NCI-H446 (cell line): ENCODE measurements at places on chromosomes 2 and 18.

DNA sequence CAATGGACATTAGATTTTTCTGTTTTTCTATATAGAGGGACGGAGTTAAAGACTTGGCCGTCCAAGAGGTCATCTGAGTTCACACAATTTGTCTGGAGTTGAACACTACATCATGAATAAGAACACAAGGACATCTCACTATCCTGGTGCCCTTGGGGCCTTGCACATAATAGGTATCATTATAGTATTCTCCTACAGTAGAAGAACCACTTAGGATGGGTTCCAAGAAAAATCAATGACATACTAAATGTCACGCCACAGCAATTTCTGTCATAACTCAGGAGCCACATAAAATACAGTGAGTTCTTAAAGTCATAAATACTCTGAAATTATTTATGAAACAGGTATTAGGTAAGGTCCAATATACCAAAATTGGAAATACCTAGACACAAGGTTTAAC, 154.4 kb downstream of the NCKAP5 start:
- no peak for DNase-seq

- no peak for DNase-seq
These were observed 206.0 kb downstream of the ZNF521 start for GRCh38 chr18:25145731-25146511.

GRCh38 chr2:46521215-46521683, 41.9 kb downstream of the TMEM247 start:
- DNase-seq: peak; percentile 46

DNA sequence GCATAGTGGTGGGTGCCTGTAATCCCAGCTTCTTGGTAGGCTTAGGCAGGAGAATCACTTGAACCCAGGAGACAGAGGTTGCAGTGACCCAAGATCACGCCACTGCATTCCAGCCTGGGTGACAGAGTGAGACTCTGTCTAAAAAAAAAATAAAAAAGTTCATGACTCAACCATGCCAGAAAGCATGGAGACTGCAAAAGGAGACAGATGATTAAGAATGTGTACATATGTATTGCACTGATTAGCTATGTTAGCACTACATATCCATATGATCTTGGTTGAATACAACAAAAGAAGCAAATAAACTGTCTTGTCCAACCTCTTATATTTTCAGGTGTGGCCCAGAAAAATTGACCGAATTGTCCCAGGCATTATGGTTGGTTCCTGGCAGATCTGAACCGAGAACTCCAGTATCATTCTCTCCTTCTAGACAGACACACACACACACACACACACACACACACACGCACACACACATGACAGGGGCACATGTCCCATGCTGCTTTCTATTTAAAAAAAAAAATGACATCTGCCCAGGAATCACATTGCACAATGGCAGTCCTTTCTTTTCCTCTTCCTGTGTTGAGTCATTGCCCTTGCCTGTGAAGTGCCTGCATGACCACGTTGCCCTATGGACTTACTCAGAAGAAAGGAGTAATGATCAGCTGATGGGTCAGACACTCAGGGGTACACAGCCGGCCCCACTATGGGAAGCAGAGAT, 65.6 kb downstream of the MYCN start:
- no peak for DNase-seq

GRCh38 chr2:56889738-56890137, 705.9 kb downstream of the CCDC85A start:
- no peak for DNase-seq

- peak; percentile 21 for DNase-seq
These were observed 264.8 kb downstream of the KLHL29 start for GRCh38 chr2:23649819-23650218.

DNA sequence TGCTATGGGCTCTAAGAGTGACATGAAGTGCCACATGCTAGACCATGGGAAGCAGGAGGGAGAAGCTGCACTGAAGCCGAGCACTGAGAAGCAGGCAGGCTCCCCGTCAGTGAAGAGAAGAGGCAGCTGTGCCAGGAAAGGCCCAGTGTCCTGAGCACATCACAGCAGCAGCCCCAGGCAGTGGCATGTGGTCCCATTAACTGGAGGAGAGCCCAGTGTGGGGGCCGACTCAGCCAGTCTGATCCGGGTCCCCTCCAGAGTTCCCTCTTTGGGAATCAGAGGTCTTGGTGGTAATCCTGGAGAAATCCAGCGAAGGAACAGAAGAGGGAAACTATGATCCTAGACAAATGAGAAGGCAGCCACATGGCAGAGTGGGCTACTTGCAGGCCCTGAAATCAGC, 96.7 kb upstream of the ACAA2 start:
- no peak for DNase-seq

GRCh38 chr18:49819823-49820671, 6.7 kb upstream of the ACAA2 start:
- DNase-seq: no peak

- DNase-seq: no peak
These were observed 1.2 kb upstream of the CCNT2 start for GRCh38 chr2:134917360-134917865.

DNA sequence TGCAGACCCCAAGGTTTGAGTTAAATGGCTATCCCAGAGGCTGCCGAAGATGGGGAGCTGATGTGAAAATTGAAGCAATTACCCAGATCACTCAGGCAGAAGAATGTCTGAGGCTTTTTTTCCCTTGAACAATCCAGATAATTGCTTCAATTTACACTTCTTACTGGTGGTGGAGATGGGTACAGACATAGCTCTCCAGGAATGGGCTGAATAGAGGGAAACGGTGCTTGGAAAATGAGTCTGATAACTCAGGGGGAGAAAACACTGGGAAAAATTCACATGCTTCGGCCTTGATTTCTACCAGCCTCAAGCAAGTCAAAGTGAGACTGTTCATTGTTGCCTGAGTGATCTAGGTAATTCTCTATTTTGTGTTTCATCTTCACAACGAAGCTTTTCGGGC, 9.5 kb upstream of the KIF5C start:
- DNase-seq: no peak

GRCh38 chr2:153222231-153223165, 256.1 kb downstream of the RPRM start:
- DNase-seq: no peak

DNA sequence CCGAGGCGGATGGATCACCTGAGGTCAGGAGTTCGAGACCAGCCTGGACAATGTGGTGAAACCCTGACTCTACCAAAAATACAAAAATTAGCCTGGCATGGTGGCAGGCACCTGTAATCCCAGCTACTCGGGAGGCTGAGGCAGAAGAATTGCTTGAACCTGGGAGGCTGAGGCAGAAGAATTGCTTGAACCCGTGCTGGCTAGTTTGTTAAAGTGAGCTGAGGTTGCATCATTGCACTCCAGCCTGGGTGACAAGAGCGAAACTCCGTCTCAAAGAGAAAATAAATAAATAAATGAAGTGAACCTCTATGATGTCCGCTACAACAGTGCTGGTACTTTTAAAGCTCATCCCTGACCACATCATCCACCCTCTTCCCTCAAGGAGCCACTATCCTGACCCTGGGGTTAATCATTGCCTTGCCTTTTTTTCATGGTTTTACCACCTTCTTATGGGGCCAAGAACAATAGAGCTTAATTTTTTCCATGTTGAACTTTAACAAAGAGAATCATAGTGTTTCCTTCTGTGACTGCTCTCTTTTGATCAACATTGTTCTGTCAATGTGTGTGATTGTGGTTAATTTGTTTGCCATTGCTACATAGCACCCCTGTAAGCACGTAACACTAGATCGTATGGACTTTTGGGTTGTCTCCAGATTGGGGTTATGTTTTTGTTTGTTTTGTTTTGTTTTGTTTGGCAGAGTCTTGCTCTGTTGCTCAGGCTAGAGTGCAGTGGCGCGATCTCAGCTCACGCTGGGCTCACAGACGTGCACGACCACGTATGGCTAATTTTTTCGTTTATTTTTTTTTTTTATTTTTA, 17.1 kb upstream of the ATRAID start:
- no peak for DNase-seq

GRCh38 chr2:102138331-102138730, 4.2 kb upstream of the IL1R1 start:
- DNase-seq: no peak

DNA sequence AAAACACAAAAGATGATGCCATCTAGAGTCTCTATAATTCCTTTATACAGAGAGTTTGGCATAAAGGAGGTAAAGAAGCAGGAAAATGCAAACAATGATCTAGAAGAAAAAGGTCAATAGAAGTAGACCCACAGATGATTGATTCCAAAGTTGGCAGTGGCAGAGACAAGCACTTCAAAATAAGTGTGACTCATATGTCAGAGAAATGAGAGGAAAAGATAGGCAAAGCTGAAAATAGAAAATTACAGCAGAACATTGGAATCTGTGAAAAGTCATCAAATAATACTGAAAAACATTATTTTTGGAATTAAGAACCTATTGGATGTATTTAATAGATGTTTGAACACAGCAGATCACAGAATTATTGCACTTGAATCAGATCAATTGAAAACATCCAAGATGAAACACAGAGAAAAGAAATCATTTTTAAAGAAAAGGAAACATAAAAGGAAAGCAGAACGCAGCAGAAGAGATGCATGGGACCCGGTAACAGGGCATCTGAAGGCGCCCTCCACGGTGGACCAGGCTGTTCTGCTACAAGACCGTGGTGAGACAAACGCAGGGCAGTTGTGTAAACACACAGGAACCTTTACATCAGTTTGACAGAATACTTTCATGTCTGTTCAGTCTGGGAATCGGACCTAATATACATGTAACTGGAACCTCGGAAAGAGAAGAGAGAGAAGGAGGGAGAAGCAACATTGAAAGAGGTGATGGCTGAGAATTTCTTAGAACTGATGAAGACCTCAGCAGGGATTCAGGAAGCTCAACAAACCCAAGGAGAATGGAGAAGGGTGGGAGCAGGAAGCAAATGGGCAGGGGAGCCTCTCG, 74.6 kb upstream of the GPC1 start:
- DNase-seq: no peak

GRCh38 chr18:3126457-3127097, 93.2 kb downstream of the MYOM1 start:
- DNase-seq: no peak

DNA sequence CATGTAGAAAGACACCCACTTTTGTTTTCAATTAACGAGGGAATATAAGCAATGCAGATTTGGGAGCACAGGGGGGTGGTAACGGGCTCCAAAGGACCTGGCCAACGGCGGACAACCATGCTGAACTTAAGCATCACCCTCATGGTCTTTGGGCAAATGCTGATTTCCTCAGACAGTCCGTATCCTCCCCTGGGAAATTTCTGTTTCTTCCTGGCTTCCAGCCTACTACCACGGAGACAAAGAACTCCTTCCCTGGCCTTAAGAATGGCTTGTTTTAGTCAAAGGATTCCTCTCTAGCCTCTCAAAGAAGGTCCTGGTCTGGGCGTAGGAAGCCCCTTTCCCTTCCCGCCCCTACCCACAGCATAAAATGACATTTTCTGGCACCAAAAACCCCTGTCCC, 34.3 kb downstream of the EN1 start:
- no peak for DNase-seq
